Fibroblast of skin of abdomen (primary cell): ENCODE measurements at places on chromosomes 3 and 15.

- DNase-seq = no peak
These were observed 24.3 kb upstream of the TATDN2 start for GRCh38 chr3:10223676-10224639.

DNA sequence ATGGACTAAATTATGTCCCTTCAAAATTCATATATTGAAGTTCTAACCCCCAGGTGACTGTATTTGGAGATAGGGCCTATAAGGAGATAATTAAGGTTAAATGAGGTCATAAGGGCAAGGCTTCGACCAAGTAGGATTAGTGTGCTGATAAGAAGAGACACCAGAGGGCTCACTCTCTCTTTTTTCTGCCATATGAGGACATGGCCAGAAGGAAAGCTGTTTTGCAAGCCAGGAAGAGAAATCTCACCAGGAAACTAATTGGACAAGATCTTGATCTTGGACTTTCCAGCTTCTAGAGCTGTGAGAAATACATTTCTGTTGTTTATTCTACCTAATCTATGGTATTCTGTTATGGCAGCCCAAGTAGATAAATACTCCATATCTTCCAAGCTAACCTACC is 503.6 kb upstream of the NAALADL2 start:
- DNase-seq = no peak

DNA sequence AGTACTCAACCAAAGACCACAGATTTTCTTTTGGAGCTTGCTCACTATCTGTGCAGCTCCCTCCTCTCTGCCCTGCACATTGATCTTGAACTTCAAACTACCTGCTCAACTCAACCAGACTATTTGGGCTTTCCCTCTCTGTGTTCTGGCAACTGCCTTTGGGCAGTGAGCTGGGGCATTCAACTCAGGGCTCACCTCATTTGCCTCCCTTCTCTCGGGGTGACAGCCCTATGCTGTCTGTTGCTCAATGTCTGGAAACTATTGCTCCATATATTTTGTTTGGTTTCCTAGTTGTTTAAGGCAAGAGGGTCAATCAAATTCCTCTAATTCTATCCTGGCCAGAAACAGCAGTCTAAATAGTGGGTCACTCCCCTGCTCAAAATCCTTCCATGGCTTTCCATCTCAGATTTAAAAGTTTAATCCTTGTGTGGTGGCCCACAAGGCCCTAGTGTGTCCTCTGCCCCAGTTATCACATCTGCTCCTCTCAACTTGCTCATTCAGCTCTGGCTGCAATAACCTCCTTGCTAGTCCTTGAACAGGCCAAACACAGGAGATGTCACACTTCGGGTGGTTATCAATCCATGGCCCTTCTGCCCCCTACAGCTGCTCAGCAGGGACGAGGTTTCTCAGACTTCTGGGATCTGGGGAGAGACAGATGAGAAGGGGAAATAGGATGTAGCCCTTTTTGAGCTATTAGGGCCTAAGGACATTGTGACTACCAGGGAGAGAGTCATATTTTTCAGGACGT is 67.8 kb downstream of the SNRK start:
- no peak for DNase-seq

DNA sequence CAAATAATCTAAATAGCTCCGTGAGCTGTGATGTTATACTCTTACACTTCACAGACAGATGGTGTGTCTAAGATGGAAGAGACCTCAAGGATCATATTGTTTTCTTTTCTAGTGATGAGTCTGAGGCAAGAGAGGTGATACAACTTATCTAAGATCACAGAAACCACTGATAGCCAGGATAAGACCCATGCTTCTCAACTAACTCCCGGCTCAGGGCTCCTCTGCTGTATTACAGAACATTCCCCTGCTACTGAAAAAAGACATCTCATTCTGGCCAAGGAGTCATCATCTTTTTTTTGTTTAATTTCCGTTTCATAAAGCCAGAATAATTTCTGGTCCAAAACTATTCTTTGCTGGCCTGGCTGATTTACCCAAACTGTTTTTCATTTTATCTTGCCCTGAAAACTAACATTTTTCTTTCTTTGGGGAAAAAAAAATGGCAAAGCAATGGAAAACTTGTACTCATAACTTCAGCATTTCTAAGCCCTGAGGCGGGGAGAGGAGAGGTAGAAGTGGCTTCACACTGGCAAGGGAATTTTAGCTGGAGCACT is 46.9 kb upstream of the GAP43 start:
- no peak for DNase-seq

DNA sequence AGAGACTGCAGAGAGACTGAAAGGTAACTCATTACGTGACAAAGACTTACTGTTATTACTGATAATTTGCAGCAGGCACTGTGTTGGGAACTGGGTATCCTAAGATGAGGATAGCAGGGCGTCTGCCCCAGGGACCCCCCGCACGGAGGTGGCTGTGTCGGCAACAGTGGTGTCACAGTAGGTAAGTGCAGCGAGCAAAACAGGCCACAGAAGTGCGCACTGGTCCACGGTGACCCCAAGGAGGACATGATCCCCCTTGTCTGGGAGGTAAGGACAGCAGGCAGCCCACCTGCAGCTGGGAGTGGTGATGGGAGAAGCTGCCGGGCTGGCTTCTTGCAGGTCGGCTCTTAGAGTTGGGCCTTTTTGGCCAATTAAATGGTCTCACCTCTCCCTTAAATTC is 82.9 kb downstream of the FAM43A start:
- no peak for DNase-seq

- DNase-seq = no peak
These were observed 637 bp downstream of the CIP2A start for GRCh38 chr3:108588601-108589000.

- no peak for DNase-seq
These were observed 24.2 kb upstream of the ZPLD1 start for GRCh38 chr3:102410616-102411015.

DNA sequence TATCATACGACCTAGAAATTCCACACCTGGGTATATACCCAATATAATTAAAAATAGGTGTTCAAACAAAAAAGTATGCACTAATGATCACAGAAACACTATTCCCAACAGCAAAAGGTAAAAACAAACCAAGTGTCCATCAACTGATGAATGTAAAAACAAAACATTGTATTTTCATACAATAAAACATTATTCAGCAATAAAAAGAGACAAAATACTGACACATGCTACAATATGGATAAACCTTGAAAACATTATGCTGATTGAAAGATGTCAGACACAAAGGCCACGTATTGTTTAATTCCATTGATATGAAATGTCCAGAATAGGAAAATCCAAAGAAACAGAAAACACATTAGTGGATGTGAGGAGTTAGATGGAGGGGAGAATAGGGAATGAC is 71.0 kb downstream of the RPL22L1 start:
- DNase-seq = no peak

GRCh38 chr3:128317698-128318231 is 148.9 kb downstream of the DNAJB8 start:
- DNase-seq = no peak

GRCh38 chr3:195884691-195885035 is 23.7 kb downstream of the TNK2 start:
- DNase-seq = no peak

- DNase-seq = no peak
These were observed 34.8 kb upstream of the CD47 start for GRCh38 chr3:108125550-108126071.

DNA sequence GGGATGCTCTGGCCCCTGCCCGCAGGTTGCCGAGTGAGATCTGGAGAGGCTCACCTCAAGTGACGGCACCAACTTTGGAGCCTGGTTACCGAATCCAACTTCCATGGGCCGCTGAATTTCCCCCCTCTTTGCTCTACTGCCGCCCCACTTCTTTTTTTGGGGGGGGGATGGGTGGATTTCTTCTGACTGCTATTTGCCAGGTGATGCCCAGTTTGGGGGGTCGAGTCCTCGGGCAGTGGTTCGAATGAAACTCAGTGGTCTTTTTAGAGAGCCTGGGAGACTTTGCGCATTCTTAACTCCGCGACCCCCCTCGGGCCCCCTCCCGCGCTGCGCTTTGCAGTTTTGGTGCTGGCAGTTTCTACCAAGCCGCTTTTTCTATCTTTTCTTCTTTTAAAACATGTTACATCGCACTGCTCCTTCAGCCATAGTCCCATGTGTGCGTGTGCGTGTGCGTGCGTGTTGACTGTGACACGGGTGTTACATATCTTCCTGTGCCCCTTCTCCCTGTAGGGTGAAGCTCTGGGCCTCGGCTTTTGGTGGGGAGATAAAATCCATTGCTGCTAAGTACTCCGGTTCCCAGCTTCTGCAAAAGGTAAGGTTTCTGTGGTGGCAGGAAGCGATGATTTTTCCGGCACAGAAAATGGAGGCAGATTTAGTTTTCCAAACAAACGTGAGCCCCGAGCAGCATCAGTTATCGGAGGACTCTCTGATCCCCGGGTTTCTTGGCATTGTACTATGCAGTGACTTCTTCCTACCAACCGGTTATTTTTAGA is 837 bp downstream of the CACNA2D3 start:
- no peak for DNase-seq

DNA sequence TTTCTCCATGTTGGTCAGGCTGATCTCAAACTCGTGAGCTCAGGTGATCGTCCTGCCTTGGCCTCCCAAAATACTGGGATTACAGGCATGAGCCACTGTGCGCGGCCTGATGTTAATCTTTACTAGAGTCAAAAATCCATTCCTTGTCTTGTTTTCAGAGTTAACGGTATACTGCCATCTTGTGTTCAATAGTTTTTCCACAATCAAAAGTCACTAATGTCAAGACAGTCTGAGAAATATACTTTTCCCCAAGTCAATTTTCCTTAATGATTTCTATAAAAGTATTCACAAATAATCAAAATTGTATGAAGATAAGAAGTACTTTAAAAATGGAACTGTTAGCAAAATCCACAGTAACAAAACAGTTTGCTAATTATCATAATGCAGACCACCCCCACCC is 8.5 kb downstream of the CRBN start:
- peak; percentile 6 for DNase-seq

DNA sequence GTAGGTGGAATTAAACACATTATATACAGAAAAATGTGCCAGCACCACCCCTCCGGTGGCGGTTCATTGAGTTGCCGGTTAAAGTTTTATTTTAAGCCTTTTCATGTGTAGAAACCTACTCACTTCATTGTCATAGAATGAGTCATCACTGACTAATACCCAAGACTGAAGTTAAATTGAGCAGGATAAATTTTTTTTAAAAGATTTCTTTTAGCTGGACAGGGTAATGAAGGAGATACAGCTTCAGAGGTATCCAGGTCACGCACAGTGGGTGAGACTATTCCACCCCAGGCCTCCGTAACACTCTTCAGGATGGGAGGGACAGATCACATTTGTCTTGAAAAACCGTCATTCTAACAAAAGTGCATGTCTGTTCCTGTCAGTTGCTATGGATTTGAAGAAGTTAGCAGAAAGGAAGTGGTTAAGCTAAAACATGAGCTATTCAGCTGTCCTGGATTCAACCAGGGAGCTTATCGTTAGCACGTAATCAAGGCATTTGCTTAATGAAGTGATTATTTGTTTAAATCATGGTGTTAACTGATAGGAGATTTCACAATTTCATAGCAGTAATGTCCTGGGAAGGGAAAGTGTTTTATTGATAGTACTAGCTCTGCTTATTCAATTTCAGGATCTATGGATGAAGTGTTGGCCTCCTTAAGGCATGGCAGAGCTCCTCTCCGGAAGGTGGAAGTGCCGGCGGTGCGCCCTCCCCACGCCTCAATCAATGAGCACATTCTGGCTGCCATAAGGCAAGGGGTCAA is 23.4 kb downstream of the WHAMM start:
- DNase-seq = peak; percentile 91
